ENCODE measurements at places on chromosomes 4 and X. TPM values are rescaled to one million over a fixed set of nuclear protein-coding genes. Genes with fewer than 3 reads are reported as not detected.

DNA sequence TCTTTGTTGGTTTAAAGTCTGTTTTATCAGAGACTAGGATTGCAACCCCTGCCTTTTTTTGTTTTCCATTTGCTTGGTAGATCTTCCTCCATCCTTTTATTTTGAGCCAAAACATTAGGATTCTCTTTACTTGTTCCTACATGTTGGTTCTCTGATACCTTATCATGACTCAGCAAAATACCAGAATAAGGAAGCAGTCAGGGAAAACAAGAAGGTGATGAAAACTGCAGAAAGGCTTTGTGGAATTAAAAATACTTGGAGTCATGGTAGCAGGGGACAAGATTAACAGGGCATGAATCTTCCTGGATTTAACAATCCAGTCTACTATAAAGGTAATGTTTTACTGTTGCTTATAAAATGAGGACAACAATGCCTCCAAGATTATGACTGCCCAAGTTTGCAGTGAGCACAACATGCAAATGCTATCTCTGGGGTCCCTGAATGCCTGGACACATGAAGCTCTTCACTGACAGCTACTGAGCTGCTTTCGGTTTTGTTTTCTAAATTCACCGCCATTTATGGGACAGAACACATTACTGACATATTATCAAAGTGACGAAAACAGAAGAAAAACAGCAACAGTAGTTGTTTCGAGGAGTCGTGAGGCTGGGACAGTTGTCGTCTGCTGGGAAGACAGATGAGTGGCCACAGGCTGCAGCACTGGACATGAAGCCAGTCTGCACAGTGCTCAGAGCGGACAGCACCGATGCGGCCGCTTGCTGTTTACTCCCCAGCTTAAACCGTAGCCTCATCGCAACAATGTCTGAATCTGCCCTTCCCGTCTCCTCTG is 174.5 kb upstream of the DKK2 start:
- no peak for DNase-seq

GRCh38 chrX:124421898-124422655 is 75.7 kb downstream of the SH2D1A start:
- DNase-seq = no peak

DNA sequence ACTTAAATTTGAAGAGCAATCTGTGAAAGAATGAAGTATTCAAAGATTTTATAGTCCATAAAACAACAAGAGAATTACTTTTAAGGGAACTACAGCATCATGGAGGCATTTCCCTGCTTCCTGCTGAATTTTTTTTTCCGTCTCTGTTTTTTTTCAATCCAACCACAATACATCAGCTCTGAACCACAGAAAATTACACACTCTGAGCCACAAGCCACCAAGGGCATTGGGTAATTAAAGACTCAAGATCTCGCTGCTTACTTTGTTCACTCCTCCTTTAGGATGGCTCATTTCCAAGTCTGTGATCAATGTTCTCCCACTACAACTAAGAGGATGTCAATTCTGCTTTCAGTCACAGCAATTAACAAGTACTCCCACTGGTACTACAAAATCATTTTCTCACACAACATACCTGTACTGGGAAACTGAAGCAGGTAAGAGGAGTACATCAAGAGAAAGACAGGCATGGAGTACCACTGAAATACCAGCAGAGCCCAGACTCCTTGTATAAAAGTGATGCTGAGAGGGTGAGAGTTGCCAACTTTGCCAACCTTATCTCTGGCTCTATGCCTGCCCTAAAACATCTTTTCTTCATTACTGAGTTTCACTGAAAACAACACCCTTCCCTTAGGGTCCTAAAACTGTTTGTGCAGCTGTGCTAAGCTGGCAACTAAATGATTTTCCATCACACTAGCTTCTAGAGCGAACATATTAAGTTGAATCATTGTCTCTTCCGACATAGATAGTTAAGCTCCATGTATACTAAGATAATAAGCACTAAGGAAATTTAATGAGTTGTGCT is 105.8 kb upstream of the MAGEB18 start:
- no peak for DNase-seq

DNA sequence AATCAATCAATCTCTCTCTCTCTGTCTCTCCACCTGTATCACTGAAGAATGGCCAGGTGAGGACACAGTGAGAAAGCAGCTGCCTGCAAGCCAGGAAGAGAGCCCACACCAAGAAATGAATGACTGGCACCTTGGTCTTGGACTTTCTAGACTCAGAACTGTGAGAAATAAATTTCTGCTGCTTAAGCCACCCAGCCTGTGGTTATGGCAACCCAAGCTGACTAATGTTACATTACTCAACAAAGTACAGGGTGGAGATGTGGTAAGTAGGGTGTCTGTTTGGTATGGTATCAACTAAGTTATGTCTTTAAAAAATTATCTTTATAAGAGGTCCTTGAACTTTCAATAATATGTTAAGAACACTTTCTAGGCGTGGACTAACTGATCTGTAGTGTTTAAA is 159.3 kb downstream of the EPHA5 start:
- no peak for DNase-seq

DNA sequence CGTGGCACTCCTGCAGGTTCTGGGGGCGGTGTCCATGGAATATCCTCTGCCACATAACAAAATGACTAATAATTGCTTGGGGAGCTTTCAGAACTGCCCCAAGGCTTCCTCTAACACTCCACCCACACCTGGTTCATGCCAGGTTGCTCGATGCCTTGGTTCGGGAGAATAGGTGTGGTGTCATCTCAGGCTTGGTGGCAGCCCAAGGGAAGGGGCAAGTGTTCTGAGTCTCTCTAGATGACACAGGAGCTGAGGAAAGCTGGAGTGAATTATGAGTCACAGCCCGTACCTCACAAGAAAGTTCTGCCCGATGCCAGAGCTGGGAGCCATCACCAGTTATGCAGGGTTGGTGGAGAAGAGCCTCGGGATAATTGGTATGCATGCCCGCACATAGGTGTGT is 14.7 kb downstream of the FTSJ1 start:
- no peak for DNase-seq

KLB gene
- polyA plus RNA-seq = 0.22 TPM

- DNase-seq = no peak
Measured at GRCh38 chrX:94977562-94977961, 1303.6 kb downstream of the FAM133A start.

PABPC5 gene
- polyA plus RNA-seq = 8.1 TPM

NEUROG2 gene
- polyA plus RNA-seq = not detected

- DNase-seq = no peak
Measured at GRCh38 chr4:73729534-73730165, 10.7 kb upstream of the CXCL8 start.

DNA sequence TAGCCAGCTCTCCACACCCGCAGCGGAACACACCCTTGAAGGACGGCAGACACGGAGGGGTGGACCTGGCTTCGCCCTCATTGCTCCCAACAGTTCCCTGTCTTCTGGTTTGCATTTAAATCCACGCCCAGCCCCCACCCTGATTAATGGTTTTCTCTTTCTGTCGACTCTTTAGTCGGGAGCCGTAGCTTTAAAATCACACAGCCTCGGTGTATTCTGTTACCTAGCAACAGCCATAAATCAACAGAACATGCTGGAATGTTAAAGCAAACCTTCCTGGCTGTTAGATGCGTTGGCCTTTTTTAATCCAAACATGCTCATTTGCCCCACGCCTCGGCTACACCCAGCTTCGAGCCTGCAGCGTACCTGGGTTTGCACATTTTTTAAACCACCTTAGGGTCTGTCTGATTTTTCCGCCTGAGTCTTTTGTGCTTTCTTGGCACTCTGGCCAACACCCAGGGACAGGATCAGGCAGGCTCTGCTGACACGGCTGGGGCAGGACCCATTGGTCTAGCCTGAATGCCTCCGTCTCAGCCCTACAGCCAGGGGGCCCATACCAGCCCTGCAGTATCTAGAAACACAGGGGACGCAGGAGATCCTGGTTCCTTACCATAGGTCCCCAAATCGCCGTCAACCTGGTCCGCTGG is 21.4 kb upstream of the PPP2R2C start:
- no peak for DNase-seq

- DNase-seq = no peak
Measured at GRCh38 chr4:7944599-7945220, 5.0 kb upstream of the AFAP1 start.

GRCh38 chr4:118175506-118175905 is 141.2 kb downstream of the NDST3 start:
- no peak for DNase-seq

RBM46 gene
- polyA plus RNA-seq = 0.03 TPM

DNA sequence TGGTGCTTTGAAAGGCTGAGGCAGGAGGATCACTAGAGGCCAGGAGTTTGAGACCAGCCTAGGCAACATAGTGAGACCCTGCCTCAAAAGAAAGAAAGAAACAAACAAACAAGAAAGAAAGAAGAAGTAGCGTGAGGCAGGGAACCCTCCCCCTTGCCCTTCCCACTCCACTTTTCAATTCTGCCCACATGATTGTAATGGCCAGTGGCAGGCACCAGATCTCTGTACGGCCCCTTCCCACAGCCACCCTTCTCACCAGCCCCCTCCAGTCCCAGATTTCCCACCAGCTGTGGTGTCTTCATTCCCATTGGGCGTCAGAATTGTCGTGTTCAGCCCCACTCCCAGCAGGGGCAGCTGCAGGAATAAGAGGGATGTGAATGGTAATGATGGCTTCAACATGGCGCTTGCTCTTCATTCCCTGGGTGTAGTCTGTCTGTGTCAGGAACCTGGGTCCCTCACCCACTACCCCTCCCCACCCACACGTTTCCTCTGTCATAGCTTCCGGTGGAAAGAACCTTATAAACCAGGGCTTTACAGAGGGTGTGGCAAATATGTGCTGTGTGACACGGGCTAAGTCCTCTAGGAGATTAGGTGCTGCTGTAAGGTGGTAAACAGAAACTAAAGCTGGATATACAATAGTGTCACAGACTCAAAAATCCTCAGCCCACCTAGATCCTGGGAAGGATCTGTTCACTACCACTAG is at the start of gene IL2RG:
IL2RG (minus strand) TSS at position 437 of the 703 bp plus-strand sequence; CDS start at position 399, 38 bp downstream.
- no peak for DNase-seq

CACNA1F gene
- polyA plus RNA-seq = 0.08 TPM

SLC10A3 gene
- polyA plus RNA-seq = 19.7 TPM

GRCh38 chr4:37666625-37667071 is 19.5 kb downstream of the RELL1 start:
- DNase-seq = no peak

DNA sequence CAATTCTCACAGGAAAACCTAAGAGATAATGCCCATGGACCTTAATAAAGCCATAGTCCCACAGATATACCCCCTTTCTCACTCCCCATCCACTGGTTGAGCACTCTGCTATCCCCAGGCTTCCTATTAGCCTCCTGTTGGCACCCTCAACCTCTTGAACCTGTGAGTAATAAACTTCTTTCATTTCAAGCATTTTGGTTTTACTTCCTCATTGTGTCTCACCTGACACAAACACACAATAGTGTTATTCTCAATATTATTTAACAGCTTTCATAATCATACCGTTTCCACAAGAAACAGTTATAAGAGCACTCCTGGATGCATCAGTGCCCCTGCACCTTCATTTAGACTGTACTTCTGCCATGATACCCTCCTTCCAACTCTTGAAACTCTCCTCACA is 56.8 kb downstream of the TRPC5 start:
- no peak for DNase-seq

- DNase-seq = no peak
Measured at GRCh38 chrX:77450996-77451395, 3.8 kb downstream of the FGF16 start.

DNA sequence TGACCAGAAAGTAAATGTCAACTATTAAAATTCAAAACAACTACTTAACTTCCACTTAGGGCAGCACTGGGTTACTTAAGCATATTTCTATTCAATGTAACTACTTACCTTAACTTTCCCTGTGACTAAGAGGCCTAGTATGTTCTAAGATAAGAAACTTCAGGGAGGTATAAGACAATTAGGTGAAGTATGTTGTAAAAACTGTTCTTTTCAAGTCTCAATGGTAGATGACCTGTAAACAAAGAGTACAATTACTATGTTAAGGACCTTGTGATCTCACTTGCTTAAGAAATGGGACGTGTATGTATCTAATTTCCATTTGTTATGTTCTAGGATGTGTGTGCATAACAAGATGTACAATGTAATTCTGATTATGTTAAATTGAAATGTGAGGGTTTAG is 960.5 kb downstream of the CCSER1 start:
- no peak for DNase-seq

AMBN gene
- 1.3 TPM for polyA plus RNA-seq

GRCh38 chr4:11821772-11822430 is 393.2 kb upstream of the HS3ST1 start:
- DNase-seq = no peak

RAB41 gene
- polyA plus RNA-seq = 0.87 TPM

GRCh38 chrX:115564243-115564642 is 3.3 kb downstream of the PLS3 start:
- DNase-seq = no peak

- DNase-seq = no peak
Measured at GRCh38 chrX:70439016-70439415, 5.6 kb upstream of the DLG3 start.

DNA sequence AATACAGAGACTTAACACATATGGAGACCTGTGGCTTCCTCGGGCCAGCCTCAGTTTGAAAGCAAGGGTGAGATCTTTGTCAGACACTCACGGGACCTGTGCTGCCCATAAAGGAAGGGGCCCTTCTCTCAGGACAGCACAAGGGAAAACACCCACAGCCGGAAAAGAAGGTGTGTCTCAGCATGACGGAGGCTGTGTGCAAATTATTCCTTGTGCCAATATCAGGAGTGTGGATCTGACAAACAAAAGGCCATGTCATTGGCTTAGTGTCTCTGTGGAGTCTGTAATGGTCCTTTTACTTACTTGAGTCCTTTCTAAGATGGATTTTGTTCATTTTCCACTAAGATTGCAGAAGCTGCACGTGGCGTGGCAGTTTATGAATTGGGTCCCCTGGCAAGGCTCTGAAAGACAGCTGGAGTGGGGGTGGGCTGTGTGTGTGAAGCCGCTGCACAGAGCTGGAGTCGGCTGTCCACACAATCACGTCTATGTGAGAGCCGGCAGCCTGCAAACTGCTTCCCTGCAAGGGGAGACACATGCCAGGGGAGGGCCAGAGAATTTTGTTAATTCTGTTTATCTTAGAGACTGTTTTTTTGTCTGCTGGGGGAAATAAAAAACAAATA is 1.9 kb downstream of the ENPP6 start:
- DNase-seq = no peak

LUZP4 gene
- not detected for polyA plus RNA-seq

GRCh38 chr4:107931775-107932321 is 499 bp downstream of the CYP2U1 start:
- no peak for DNase-seq

- no peak for DNase-seq
Measured at GRCh38 chr4:139844057-139844456, 178.4 kb downstream of the MGST2 start.

DNA sequence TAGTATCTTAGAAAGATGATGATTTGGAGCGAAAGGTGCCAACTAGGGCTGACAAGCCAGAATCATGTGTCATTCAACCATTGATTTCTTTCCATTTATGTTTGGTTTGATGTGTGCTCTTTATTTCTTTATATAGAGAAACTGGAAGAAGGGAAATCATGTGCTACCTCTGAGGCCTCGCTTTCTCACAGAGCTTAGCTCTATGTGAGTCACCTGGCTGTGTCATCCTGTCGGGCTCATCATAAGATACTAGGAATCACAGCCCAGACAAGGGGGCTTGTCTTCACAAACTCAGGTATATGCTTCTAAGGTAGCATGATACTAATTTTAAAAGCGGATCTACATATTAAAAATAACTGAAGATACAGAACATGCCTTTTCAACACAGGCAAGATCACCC is 81.7 kb upstream of the GPM6B start:
- no peak for DNase-seq

GRCh38 chr4:548976-549375 is 27.1 kb downstream of the TMEM271 start:
- DNase-seq = no peak
